ENCODE measurements at places on chromosomes 7 and 10. TPM values are rescaled to one million over a fixed set of nuclear protein-coding genes. Genes with fewer than 3 reads are reported as not detected.

DNA sequence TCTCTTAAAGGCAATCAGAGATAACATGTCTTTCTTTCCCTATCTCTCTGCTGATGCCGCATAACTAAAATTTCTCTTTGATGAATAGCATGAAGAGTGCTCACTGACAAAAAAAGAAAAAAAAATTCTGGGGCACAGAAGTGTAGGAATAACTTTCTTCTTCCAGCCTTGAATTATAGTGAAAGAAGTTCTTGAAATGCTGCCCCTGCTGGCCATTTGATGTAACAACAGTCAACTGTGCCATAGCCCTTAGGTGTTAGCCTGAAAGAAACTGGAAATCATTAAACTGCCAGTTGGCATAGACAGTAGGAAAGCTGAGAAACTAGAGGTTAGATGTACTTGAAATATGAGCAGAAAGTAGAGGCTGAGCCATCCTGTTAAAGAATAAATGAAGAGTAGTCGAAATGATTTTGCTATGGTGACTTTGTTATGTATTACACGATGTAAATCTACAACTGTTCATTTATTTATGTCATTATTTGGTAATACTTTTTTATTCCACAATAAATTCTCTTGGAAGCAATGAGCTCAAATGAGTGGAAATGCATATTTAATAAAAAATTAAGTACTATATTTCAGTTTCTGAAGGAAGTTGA, 48.3 kb upstream of the FAM171A1 start:
- H3K27me3 ChIP-seq = no peaks in the 10 kb centered on the region
- no peaks in the 10 kb centered on the region for H3K4me1 ChIP-seq
- no peak overlapping the region for H3K27ac ChIP-seq
- H3K36me3 ChIP-seq = no peaks in the 10 kb centered on the region

- no peak for DNase-seq
- H3K27me3 ChIP-seq = peaks cover 56% of the 10 kb centered on the region
- H3K4me1 ChIP-seq = no peaks in the 10 kb centered on the region
- H3K27ac ChIP-seq = no peak overlapping the region
Observed at GRCh38 chr10:117674646-117675045, 132.1 kb downstream of the EMX2 start.

DNA sequence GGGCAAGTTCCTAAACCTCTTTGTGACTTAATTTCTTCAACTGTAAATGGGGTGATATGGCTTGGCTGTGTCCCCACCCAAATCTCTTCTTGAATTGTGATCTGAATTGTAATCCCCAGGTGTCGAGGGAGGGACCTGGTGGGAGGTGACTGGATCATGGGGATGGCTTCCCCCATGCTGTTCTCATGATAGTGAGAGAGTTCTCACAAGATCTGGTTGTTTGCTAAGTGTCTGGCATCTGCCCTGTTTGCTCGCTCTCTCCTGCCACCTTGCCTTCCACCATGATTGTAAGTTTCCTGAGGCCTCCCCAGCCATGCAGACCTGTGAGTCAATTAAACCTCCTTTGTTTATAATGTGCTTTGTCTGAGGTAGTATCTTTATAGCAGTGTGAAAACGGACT, 177.0 kb downstream of the MYOF start:
- no peaks in the 10 kb centered on the region for H3K27me3 ChIP-seq
- peaks cover 8% of the 10 kb centered on the region for H3K4me1 ChIP-seq
- H3K27ac ChIP-seq = no peak overlapping the region
- no peak overlapping the region for H3K4me3 ChIP-seq

GRCh38 chr10:89357975-89358374, 19.9 kb upstream of the IFIT1B start:
- no peak for DNase-seq
- no peaks in the 10 kb centered on the region for H3K36me3 ChIP-seq
- H3K4me3 ChIP-seq = no peak overlapping the region
- H3K27me3 ChIP-seq = no peaks in the 10 kb centered on the region

GRCh38 chr10:43173120-43173519, 34.9 kb downstream of the CSGALNACT2 start:
- no peak overlapping the region for H3K27ac ChIP-seq
- H3K4me3 ChIP-seq = no peak overlapping the region
- DNase-seq = no peak
- no peaks in the 10 kb centered on the region for H3K27me3 ChIP-seq

- H3K36me3 ChIP-seq = no peaks in the 10 kb centered on the region
- no peak for DNase-seq
- peaks cover 6% of the 10 kb centered on the region for H3K4me1 ChIP-seq
- H3K27ac ChIP-seq = no peak overlapping the region
- H3K27me3 ChIP-seq = no peaks in the 10 kb centered on the region
Observed at GRCh38 chr10:51124852-51125251, 50.6 kb downstream of the PRKG1 start.

- no peaks in the 10 kb centered on the region for H3K27me3 ChIP-seq
- no peaks in the 10 kb centered on the region for H3K4me1 ChIP-seq
- no peak for DNase-seq
- H3K4me3 ChIP-seq = no peak overlapping the region
- H3K27ac ChIP-seq = peak overlapping the region; percentile 10
- no peaks in the 10 kb centered on the region for H3K36me3 ChIP-seq
Observed at GRCh38 chr10:58546722-58547445, 34.2 kb downstream of the BICC1 start.

DNA sequence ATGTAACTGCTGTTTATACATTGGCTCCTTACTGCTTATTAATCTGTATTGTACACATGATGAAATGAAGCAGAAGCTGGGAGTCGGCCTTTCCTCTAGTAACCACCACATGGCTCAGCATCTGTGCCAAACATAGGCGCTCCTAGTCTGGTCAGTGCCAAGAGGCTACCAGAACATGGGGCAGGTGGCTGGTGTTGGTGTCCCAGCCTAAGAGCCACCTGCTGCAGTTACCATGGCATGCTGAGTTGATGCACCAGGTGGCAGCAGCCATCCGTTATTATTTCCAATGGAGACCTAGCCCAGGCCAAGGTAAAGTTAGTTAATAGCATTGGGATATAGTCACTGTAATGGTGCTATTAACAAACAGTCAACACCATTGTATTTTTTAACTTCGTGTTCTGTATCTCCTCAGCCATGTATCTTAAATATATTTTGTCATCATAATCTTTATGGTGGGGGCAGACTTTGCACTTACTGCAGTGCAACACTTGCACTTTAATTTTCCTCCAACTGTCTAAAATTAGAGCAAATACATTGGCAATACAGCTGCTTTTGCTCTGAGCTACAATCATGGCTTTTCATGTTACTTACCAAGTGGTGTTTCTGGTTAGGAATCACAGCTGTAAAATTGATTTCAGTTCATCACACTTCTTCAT, 33.1 kb downstream of the HBP1 start:
- peak overlapping the region; percentile 67 for H3K27ac ChIP-seq
- H3K4me1 ChIP-seq = peaks cover 25% of the 10 kb centered on the region
- peaks cover 94% of the 10 kb centered on the region for H3K36me3 ChIP-seq
- H3K4me3 ChIP-seq = no peak overlapping the region
- peak; percentile 60 for DNase-seq
- no peaks in the 10 kb centered on the region for H3K27me3 ChIP-seq

- no peaks in the 10 kb centered on the region for H3K27me3 ChIP-seq
- H3K4me3 ChIP-seq = no peak overlapping the region
- peaks cover 59% of the 10 kb centered on the region for H3K36me3 ChIP-seq
- no peak for DNase-seq
- H3K27ac ChIP-seq = no peak overlapping the region
Observed at GRCh38 chr7:33101906-33102305, 7.3 kb downstream of the RP9 start.

DNA sequence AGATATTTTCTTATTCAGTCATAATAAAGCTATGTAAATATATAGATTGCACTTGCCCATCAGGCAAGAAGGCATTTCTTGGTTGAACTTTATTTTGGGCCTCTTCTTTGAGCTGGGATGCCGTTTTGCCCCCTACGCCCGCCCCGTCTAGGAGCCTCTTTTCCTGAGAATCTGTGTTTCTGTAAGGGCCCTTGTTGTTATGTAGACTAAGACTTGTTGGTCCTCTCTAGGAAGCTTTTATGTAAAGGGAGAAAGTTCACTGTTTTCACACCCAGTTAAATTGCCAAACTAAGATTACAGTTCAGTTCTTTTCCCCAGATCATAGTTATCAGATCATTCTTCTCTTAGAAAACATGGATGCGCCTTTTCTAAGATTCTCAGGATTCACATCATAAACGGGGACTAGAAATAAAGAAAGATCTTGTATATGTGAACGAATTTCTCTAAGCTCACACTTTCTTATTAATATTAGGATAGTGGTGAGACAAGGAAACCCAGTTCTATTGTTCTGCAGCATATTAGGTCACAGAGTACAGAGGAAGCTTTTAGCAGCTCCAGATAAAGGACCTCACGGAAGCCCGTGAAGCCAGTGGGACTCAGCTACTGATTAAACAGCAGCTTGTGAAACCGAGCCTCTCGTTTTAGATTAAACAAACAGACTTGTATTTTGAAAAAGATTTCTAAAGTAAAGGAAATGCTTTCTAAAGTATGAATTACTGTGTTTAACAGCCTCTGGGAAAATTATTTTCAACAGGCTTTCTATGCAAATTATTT, 3.8 kb downstream of the LMTK2 start:
- H3K27ac ChIP-seq = peak overlapping the region; percentile 94
- H3K4me1 ChIP-seq = peaks cover 62% of the 10 kb centered on the region
- peak overlapping the region; percentile 33 for H3K4me3 ChIP-seq
- DNase-seq = no peak
- H3K36me3 ChIP-seq = no peaks in the 10 kb centered on the region
- H3K27me3 ChIP-seq = no peaks in the 10 kb centered on the region

GRCh38 chr7:129635300-129636029, 23.9 kb downstream of the NRF1 start:
- no peak overlapping the region for H3K4me3 ChIP-seq
- no peaks in the 10 kb centered on the region for H3K36me3 ChIP-seq
- no peak overlapping the region for H3K27ac ChIP-seq
- DNase-seq = peak; percentile 29
- peaks cover 28% of the 10 kb centered on the region for H3K4me1 ChIP-seq
- H3K27me3 ChIP-seq = no peaks in the 10 kb centered on the region

GRCh38 chr7:55574051-55574717, 1.9 kb upstream of the VOPP1 start:
- peaks cover 56% of the 10 kb centered on the region for H3K4me1 ChIP-seq
- peak overlapping the region; percentile 84 for H3K27ac ChIP-seq
- H3K4me3 ChIP-seq = peak overlapping the region; percentile 78
- DNase-seq = no peak
- no peaks in the 10 kb centered on the region for H3K36me3 ChIP-seq
- no peaks in the 10 kb centered on the region for H3K27me3 ChIP-seq

DNA sequence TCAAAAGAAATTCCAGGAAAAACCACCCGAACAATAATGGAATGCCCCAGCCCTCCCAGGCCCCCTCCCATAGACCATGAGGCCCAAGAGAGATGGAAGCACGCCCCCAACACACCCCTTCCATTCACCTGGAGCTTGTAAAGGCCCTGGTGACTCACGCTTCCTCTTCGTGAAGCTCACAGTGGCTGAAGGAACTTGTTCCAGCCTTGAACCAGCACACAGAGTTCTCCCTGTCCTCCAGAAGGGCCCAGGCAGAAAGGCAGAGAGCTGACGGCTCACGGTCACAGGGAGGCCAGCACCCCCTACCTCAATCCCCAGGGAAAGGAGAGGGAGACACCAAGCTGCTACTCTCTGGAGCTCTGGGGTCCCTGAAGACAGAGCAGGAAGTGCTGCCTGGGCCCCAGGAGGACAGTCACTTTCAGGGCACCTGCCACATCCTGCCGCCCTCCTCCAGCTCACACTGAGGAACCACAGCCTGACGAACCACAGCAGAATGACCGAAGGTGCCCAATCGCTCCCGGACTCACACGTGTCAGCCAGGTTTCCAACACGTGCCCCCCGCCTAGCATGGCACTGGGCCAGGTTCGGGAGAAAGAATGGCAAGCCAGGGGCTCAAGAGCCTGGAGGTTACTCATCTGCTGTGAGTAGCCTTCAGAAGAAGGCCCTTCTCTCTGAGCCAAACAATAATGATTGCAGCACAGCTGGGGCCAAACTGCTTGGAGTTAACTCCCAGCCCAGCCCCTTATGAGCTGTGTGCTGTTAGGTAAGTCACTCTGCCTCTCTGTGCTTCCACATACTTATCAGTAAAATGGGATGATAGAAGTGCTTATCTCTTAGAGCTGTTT, 52.8 kb downstream of the DLG5 start:
- H3K27me3 ChIP-seq = no peaks in the 10 kb centered on the region
- DNase-seq = no peak
- H3K4me3 ChIP-seq = no peak overlapping the region
- peaks cover 38% of the 10 kb centered on the region for H3K4me1 ChIP-seq
- no peaks in the 10 kb centered on the region for H3K36me3 ChIP-seq

DNA sequence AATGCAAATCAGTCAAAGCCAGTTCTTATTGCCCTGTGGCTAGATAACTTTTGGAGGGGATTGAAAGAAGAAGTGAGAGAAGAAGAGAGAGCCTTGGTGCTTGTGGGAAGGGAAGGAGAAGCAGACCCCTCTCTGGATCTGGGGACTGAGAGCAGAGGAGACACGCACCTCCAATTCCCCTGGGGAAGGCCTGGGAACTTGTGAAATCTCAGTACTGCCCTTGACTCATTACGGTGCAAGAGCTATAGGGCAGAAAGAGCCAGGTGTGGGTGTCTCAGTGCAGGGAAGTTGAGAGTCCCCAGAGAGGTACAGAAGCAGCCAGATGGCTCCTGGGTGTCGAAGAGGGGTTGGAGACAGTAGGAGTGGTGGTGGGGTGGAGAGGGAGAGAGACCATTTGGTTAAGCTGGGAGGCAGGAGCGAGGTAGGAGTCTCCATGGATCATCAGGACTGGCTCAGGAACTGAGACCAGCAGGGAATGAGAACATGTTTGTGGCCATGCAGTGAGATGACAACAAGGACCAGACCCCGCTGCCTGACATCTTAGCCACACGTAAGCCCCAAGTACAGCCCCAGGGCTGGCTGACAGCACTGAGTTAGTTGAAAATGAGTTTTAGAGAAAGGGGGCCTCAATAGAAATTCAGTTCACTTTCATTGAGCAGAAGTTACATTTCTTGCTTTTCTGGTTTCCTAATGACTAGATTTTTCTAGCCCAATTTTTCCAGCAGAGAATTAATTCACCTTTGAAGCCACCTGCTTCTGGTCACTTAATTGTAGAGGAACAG, 238.2 kb downstream of the BUB3 start:
- DNase-seq = no peak
- H3K4me3 ChIP-seq = no peak overlapping the region
- no peaks in the 10 kb centered on the region for H3K4me1 ChIP-seq
- no peaks in the 10 kb centered on the region for H3K36me3 ChIP-seq
- no peaks in the 10 kb centered on the region for H3K27me3 ChIP-seq

DNA sequence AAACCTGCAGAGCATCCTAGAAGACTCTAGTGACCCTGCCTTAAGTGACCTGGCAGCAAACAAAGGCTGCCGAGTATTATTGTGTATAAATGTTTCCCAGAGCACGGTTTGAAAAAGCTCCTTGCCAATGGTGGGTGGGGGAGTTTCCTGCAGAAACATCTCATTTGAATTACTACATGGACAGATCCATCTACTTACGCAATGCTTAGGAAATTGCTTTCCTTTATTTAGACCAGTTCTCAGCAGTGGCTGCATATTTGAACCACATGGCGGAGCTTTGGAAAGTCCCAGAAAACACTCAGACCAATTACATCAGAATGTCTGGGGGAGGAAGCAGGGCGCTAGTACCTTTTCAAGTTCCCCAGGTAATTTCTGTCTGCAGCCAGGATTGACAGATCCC, 560.9 kb downstream of the SDK1 start:
- H3K4me1 ChIP-seq = peaks cover 16% of the 10 kb centered on the region
- H3K27me3 ChIP-seq = no peaks in the 10 kb centered on the region
- peak overlapping the region; percentile 28 for H3K27ac ChIP-seq
- no peak for DNase-seq

Gene RHOBTB1
- 16.6 TPM for total RNA-seq

Gene GPC2
- 0.25 TPM for total RNA-seq

Gene RALA
- total RNA-seq = 29.1 TPM

Gene SPDYE2
- not detected for total RNA-seq

Gene SPDYE8
- not detected for total RNA-seq

Gene ADIRF
- total RNA-seq = 41.1 TPM

Gene GNGT1
- total RNA-seq = not detected

All from left ventricle myocardium inferior (tissue), 1 donor.